Activated T-cell treated with anti-CD3 and anti-CD28 coated beads, Interleukin-2, amount 50 U/mL, for 48 hours (primary cell): ENCODE measurements at places on chromosomes 16 and 17.
A peak's percentile ranks its signal among the peaks of the same experiment; 100 is the strongest.

DNA sequence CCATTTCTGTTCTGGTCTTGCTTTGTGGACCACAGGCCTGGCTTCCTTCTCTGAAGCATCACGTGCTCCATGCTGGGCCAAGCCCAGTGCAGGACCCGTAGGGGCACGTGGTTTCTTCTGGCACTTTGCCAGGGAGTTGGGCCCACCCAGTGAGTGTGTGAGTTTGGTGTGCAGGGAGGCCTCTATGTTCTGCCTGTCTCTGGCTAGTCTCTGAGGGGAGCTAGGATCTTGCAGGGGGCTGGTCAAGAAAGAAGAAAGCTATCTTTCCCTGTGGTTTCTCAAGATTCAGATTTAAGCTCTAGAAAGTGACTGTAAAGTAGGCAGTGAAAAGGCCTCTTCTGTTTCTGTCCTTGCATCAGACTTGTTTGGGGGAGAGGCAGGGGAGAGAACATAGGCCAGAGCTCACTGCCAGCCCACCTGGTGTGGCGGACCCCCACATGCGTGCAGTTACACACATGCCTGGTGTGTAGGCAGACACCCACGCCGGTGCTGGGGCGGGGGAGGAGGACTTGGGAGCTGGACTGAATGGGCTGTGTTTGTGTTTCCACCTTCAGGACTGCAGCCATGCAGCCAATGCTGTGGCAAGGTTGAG lies 11.8 kb downstream of the LASP1 start:
- peak; percentile 69 for DNase-seq

- DNase-seq = no peak
Measured at GRCh38 chr17:64455993-64456885, 7.3 kb downstream of the MILR1 start.

GRCh38 chr17:8383143-8383822 lies at the start of gene RPL26:
TSS of gene RPL26 (minus strand) at chr17:8383193. CDS start at chr17:8382310, 883 bp downstream.
- peak; percentile 96 for DNase-seq

DNA sequence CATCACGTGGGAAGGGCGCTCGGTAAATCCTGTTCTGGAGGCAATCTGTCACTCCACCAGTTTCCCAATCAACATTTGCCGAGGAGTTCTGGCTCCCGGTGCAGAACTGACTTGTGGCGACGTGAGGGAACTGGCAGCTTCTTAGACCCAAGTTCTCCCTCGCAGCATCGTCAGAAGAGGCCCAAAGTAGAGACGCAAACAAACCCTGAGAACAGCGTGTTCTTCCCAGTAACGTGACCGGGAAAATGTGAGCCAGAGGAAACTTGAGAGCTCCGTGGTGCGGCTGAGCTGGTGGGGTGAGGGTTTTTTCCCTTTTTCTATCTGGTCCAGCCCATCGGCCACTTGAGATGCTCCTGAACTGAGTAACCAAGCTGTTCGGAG lies 158.9 kb upstream of the CACNG5 start:
- DNase-seq = no peak

DNA sequence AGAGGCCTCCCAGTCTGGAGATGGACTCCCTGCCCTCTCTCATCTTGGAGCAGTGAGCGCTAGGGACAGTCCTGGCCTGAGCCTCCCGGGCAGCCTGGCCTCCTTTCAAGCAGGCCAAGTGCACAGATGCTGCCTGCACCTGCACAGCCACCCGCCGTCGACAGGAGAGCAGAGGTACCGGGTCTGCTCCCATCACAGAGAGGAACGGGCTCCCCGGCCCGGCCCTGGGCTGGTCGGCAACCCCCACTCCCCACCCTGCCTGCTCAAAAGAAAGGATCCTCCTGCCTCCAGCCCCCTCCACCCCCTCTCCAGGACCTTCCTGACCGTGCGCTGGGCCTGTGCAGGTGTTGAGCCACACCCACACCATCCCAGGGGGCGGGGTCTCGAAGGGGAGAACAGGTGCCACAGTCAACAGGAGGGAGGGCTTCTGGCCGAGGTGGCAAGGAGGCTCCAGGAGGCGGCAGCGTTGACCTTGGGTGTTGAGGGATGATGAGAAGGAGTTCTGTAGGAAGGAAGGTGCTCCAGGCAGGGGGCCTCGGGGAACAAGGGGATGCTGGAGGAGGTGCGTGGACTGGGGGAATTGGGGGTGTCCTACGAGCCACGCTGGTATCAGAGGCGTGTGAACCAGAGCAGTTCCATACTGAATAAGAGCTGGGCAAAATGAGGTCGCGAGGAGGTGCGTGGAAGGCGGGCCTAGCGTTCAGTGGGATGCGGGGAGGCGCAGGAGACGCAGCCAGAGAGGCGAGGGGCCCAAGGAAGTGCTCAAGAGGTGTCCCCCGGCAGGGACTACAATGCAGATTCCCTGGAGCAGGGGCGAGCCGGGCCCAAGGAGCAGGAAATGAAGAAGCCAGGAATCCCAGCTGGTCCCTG lies 967 bp upstream of the CDH15 start:
- DNase-seq = peak; percentile 51

DNA sequence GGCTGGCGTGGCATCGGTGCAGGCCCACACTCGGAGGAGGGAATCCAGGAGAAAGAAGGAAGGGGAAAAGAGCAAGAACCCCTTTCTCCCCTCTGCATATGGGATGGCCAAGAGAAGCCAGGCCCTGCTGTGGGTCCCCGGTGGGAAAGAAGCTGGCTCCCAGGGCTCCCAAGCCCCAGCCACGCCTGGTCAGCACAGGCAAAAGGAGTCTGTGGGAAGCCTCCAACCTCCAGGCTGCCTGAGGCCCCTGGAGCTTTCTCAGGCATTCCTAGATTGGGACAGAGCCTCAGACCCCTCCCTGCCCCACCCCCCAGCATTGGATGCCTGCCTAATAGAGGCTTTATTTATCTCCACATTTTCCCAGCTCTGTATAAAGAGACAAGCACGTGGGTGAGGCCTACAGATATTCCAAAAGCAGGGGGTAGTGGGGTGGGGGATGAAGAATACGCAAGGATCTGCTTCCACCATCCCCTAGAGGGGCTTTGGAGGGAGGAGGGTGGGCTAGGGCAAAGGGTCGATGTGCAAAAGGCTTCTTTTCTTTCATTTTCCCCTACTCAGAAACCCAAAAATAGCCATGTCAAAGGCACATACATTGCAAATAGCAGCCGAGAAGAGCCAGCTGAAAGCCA lies 56.4 kb downstream of the MPRIP start:
- DNase-seq = no peak

DNA sequence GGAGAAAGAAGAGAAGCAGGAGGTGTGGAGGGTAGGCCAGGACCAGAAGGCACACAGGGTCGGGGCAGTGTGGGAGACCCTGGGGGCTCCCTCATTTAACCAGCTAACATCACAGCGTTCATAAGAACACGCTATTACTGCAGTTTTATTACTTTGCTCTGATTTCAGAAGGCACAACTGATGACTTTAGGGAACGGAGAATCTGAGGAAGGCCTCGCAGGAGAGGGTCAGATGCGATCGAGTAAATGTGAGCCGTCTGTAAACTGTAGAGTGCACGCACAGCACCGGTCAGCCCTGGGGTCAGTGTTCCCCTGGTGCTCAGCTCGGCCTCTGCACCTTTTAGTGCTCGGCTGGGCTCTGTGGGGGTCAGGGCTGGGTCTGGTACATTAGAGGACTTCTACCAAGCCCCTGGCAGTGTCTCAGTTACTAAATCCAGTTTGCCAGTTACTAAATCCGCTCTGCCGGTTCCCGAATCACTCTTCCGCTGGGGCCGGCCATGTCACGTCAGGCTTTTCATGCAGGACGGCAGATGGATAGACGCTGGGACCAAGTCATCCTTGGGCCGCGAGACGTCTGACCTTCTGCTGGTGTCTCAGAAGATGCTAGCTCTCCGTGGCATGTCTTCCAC lies 325.9 kb downstream of the SEC14L1 start:
- no peak for DNase-seq

DNA sequence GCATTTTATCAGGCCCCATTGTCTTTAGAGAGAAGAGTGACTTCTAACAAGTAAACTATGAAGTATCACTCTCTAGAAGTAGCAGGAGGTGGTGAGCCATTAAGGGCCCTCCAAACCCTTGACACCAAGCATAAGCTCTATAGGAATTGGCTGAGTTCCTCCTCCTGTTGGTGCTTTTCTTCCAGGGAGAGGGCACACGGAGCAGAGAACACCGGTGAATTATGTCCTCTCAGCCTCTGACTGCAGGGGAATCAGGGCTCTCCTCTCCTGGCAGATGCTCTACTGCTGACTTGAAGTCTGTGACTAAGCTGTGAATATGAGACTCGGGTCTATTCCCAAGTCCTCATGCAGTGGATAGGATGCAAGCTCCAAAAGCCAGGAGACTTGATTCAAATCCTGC lies 32.3 kb downstream of the CHD9 start:
- DNase-seq = no peak

- no peak for DNase-seq
Measured at GRCh38 chr16:86892509-86892908, 314.2 kb downstream of the FOXL1 start.

DNA sequence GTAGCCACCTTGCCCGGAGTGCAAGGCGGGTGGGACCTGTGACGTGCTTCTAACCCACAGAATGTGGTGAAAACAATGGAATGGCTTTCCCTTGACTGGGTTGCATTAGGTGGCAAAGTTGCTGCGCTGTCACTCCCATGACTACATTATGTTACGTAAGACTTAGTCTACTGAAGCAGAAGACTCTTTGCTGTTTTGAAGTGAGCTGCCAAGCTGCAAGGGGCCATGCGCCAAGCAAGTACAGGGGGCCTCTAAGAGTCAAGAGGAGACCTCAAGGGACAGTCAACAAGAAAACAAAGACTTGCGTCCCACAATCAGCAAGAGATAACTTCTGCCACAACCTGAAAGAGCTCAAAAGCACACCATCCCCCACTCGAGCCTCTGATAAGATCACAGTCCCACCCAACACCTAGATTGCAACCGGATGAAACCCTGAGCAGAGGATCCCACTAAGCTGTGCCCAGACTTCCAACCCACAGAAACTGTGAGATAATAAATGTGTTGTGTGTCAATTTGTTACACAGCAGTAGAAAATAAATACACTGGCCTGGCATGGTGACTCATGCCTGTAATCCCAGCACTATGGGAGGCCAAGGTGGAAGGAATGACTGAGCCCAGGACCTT lies 16.5 kb downstream of the ANKRD11 start:
- no peak for DNase-seq

- no peak for DNase-seq
Measured at GRCh38 chr16:88434353-88434690, 18.8 kb upstream of the ZFPM1 start.

GRCh38 chr16:60414613-60415012 lies 1621.6 kb downstream of the CDH8 start:
- DNase-seq = no peak

- DNase-seq = no peak
Measured at GRCh38 chr17:80432350-80432955, 17.5 kb downstream of the ENDOV start.

DNA sequence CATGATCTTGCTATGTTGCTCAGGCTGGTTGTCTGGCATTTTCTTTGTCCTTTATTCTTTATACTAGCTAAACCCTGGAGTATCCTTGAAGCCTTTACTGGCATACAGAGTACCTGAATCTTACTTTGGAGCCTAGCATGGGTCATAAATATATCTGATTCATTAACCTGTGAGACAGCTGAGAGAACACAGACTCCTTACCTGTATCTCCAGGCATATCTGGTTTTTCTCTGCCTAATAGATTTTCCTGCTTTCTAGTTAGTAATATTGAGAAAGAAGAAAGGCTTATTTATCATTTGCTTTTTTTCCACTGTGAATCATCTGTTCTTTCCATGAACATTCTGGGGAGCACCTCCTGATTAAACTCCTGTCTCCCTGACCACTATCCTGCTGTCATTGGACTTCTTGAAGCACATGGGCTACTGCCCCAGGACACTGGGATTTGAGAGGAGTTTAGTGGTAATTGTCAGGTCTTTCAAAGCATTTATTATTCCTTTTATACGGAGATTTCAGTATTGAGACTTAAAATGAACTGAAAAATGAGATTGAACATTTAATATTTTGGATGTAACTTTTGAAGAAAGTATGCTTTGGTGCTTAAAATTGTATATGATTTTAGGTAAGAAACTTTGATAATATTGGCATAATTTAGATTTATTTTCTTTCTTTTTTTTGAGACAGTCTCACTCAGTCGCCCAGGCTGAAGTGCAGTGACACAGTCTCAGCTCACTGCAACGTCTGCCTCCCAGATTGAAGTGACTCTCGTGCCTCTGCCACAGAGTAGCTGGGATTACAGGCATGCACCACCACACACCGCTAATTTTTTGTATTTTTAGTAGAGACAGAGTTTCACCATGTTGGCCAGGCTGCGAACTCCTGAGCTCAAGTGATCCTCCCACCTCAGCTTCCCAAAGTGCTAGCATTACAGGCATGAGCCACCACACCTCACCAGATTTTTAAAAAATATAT lies 8.6 kb downstream of the PDP2 start:
- no peak for DNase-seq

- DNase-seq = no peak
Measured at GRCh38 chr16:12208341-12209035, 232.0 kb downstream of the SNX29 start.

DNA sequence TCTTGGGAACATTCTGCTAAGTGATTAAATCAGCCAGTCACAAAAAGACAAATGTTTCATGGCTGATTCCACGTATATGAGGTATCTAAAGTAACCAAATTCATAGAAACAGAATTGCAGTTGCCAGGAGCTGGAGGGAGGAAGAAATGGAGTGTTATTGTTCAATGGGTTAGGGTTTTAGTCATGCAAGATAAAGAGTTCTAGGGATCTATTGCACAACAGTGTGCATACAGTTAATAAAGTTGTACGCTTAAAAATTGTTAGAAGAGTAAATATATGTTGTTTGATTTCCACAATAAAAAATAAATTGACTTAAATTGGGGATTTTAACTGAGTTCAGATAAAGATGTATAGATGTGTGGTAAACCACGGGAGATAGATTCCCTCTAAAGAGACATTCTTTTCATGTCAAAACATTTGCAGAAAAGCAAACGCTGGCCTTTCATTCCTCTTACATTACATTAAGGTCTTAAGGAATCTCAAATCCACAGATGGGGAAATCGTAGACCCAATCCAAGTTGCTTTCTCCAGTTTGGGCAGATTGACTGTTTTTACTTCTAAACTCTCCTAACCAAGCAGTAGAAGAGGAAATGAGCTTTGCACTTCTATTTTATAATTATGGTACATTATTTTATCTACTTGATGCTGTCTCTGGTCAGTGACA lies 4.6 kb downstream of the PRDM7 start:
- DNase-seq = no peak

DNA sequence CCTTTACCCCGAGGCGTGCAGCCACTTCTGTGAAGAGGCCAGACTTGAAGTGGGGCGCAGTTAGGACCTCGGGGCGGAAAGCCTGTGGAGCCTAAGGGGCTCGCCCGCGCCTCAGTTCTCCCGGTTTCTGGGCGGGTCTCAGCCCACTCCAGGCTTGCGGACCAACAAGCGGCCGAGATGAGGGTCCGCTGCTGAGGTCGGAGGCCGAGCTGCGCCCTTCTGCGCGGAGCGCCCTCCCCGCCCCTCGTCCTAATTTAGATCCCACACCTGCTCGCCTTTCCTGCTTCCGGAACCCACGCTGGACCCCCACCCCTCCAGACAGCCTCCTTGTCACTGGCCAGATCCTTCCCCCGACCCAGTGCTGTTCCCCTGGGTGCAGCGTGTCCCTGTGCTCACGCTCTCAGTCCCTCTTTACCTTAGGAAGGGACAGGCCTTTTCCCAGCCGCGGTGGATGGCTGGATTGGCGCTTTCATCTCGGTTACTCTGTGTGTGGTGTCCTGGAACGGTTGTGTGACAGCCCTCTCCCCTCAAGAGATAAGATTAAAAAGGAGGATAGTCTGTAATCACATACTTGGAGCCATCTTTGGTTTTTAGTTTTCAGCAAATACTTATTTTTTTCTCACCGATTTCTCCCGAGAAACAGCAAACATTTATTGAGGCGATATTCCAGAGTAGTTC lies 933 bp upstream of the ATXN7L3 start:
- no peak for DNase-seq
